ENCODE measurements at places on chromosomes 13 and 19.

DNA sequence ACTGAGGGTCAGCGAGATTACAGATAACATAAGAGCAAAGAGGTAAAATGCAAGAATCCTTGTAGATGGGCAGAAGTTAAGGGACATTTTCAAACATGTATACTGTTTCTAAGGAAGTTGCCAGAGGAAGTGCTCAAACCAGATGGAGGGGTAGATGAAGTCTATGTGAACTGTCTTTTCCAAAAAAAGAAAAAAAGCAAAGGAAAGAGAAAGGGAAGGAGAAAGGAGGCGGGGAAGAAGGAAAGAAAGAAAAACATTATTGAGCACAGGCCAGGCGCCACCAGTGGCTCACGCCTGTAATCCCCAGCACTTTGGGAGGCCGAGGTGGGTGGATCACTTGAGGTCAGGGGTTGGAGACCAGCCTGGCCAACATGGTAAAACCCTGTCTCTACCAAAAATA is 5.3 kb downstream of the DMAC2 start:
- DNase-seq, result no peak

GRCh38 chr13:44471686-44472085 is 98.1 kb downstream of the SERP2 start:
- no peak for DNase-seq

DNA sequence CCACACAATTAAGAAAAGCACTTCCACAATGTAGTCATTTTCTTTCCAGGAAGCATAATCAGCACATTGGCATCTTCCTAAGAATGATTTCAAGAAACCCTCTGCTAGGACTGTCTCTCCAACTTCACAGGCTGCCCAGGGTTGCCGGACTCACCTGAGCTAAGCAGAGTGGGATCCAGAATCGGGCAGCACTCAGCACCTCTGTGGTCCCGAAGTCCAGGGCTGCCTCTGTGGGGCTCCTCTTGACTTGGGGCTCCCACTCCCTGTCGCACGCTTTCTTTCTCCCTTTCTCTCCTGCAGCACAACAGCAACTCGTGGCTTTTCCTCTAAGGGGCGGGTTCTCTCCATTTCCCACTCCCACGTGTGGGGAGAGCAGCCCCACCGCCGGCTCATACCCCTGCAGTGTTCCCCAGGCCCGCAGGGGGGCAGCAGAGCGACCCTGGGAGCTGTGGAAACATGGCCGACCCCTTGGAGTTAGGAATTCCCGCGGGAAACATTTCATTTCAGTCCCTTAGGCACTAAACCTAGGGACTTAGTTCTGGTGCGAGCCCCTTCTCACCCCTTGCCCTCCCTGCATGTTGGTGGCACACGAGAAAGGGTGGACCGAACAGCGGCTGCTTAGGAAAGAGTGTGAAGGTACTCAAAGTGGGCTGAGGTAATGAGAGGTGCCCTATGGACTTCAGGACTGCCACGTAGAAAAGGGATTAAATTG is at the start of gene TMEM272:
Gene TMEM272, minus strand, starts transcription at position 316 of the 712 bp plus-strand sequence. CDS start 6,647 bp downstream, outside the sequence.
- no peak for DNase-seq

GRCh38 chr13:34172048-34172447 is 354.1 kb downstream of the RFC3 start:
- DNase-seq, result no peak

DNA sequence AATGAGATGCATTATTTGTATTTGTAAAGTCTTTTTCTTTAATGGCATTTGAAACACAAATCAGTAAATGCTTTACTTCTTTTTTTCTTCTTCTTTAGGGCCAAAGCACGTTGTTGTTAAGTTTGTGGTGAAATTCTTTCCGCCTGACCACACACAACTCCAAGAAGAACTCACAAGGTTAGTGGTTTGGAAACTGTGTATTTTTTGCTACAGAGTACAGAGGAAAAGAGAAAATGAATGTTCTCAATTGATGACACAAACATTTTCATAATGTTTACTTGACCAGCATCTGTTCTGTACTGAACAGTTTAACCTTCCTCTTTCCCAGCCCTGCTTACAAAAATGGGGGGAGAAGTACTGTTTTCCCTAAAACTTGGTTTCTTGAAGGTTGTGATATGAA is 190.9 kb upstream of the RNF113B start:
- DNase-seq, result no peak

GRCh38 chr19:7973883-7974282 is 30.4 kb upstream of the TIMM44 start:
- no peak for DNase-seq

DNA sequence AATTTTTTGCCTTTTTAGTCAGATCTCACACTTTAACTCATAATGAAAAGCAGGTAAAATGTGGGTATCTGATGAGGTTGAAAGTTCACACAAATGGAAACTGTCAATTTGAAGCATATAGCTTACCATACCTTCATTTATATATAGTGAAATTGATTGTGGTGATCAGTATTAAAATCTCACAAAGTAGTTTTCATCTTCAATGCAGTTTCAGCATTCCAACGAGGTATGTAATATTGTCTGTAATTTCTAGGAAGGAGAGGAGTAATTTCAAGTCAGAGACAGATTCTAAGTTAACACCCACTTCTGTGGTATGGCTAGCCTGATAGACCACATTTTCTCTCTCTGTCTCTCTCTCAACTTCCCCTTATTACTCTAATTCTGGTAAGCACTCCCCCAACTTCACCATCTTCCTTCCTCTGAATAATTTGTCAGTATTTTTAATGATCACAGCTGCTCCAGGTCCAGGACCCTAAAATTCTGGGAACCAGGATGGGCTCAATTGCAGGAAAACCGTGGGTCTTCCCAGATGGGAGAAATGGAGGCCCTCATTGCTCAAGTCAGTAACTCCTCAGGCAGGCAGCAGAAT is 455.7 kb downstream of the FGF9 start:
- DNase-seq, result no peak

- DNase-seq, result no peak
Observed at GRCh38 chr19:15636026-15636425, 4.7 kb upstream of the CYP4F3 start.

GRCh38 chr13:71681901-71682613 is 184.9 kb downstream of the DACH1 start:
- DNase-seq, result no peak

DNA sequence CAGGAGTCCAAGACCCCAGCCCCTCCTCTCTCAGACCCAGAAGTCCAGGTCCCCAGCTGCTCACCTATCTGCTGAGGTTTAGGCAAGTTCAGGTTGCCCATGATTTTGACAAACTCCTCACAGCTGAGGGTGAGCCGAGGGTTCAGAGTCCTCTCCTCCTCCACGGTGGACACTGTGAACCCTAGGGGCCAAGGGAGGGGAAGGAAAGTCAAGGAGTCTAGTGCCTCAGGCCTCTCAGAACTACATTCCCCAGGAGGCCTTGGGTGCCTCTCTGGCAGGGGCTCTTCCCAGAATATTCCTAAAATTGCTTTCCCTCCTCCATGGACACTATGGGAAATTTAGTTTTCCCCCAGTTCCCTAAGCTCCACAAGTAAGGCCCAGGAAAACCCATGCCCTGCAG is 3.3 kb upstream of the PHLDB3 start:
- no peak for DNase-seq

DNA sequence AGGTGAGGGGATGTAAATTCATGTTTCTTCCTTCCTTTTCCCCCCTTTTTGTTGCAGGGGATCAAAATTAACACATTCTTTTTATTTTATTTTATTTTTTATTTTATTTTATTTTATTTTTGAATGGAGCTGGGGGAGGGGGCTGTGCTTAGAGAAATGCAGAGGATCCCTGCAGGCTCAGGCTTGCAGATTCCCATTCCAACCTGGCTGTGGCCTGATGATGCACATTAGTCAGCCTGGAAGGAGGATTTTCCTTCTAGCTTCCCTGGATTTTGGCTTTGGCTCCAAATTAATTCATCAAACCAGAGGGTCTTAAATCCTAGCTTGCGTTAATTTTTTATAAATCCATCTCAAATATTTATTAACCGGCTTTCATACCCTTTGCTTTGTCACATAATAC is 67.0 kb downstream of the FREM2 start:
- no peak for DNase-seq

GRCh38 chr13:30868799-30869470 is 37.1 kb upstream of the MEDAG start:
- no peak for DNase-seq

DNA sequence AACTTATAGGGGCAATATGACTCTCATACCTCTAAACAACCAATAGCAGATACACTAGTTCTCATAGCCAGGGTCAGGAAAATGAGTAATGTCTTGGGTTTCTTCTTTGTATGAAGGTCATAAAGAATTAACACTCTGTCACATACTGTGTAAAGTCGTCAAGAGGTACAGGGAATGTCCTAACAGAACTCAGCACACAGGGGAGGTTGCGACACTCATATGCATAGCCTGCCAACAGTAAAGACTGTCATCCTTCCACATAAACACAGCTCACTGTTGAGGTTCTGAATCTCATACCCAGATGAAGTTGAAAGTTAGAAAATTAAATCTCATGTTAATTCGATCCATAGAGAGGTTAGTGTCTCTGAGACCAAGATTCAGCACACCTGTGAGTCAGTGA is 34.2 kb upstream of the ZNF254 start:
- DNase-seq, result no peak

- no peak for DNase-seq
Observed at GRCh38 chr13:98339684-98340425, 162.8 kb upstream of the RNF113B start.
